ENCODE measurements at places on chromosomes 2 and 18.

DNA sequence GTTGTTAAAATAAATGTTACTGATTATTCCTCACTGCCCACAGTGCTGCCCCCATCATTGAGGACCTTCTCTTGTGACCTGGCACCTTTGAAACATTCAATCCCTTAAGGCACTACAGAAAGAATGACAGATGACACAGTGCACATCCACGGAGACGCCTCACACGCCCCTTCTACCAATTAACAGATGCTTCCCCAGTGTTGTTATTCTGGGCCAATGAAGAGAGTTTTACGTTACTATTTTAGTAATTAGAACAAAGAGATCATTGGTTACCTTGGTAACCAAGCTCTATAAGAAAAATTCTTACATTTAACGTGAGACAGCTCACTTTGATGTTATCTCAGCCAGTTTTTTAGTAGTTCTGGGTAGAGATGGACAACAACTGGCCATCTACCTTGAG, 152.0 kb downstream of the ZNF236 start:
- ATAC-seq: no peak

GRCh38 chr2:221330436-221330835, 241.7 kb downstream of the EPHA4 start:
- ATAC-seq: no peak

- no peak for ATAC-seq
Measured at GRCh38 chr2:159396799-159397198, 110.3 kb upstream of the WDSUB1 start.

GRCh38 chr18:79882522-79883241, 68.8 kb downstream of the SLC66A2 start:
- no peak for ATAC-seq

DNA sequence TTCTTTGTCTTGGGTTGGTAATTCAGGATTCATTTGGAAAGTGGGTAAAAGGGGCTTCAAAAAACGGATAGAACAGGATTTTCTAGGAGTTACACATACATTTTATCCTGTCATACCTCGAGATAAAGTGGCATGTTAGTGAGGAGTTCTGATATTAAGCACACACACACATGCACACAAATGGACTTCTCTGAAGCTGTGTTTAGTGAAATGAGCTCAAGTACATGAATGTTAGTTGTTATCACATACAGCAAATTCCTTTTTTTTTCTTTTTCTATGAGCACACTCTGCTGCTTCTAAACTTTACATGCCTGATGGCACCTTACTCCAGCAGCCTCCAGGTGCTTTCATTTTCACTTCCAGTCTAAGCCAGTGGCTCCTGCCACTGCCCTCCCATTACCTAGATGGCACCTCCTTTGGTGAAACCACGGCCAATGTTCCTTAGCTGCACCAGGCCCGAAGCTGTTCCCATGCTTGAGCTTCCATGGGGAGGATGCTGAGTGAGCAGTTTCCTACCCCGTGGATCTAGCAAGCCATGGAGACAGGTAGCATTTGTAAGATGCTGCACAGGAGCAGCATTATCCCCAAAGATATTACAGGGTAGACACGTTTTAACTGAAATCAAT, 49.7 kb downstream of the STAT1 start:
- no peak for ATAC-seq

GRCh38 chr2:187013058-187013457, 164.1 kb upstream of the ZSWIM2 start:
- no peak for ATAC-seq

GRCh38 chr18:51255693-51256092, 58.2 kb upstream of the MEX3C start:
- no peak for ATAC-seq

DNA sequence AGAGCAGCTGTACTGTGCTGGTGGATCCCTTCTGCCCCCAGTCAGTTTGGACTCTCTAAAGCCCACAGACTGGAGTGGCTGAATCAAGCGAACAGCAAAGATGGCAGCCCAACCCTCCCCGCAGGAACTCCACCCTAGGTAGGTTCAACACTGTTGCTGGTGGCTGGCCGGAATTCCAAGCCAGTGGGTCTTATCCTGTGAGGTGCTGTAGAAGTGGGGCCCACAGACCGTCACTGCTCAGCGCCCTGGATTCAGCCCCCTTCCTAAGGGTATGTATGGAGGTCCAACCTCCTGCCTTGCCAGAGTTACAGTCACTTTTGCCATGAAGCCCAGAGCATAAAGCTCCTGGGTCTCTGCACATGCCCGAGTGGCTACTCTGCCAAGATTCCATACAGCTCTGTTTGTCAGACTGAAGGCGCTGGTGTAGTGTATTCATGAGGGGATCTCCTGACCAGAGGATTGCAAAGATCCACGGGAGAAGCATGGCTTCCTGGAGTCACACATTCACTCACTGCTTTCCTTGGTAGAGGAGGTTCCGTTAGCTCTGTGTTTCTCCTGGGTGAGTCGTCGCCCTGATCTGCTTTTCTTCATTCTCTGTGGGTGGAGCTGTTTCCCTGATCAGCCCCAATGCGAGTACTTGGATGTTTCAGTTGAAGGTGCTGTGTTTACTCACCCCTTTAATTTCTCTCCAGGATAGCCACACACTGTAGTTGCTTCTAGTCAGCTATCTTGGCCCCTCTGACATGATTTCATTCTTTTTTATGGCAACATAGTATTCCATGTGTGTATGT, 293.6 kb upstream of the THUMPD2 start:
- ATAC-seq: no peak

DNA sequence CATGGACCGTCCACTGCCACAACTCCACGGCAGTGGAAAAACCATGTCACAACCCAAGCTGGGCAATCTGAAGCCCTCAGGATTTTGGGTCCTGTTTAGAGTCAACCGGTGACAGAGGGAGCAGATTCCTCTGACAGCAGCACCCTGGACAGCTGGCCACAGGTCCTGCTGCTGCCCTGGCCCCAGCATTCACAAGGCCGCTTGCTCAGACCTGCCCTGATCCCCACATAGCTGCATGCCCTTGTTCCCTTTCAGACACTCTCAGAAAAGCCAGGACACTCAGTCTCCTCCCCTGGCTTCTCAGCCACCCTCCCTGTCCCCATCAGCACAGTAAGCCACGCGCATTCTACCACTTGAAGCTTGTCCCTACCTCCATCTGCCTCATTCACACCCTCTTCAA, 1.6 kb downstream of the COPS9 start:
- ATAC-seq: no peak

DNA sequence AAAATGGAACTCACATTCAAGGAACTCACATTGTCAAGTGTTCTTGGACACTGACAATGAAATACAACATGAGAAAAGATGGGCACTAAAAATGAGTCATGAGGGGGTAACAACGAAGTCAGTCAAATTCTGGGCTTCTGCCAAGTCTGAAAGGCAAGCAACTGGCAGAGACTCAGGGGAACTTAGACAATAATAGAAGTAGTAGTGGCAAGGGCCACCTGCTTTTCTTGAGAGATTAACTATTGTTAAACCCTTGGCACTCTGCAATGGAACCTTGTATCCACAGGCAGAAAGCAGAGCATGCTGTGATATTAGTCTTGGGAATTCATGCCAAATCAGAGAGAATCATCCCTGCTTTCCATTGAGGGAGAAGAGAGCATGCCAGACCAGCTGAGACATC, 382.6 kb upstream of the CDH2 start:
- ATAC-seq: no peak

DNA sequence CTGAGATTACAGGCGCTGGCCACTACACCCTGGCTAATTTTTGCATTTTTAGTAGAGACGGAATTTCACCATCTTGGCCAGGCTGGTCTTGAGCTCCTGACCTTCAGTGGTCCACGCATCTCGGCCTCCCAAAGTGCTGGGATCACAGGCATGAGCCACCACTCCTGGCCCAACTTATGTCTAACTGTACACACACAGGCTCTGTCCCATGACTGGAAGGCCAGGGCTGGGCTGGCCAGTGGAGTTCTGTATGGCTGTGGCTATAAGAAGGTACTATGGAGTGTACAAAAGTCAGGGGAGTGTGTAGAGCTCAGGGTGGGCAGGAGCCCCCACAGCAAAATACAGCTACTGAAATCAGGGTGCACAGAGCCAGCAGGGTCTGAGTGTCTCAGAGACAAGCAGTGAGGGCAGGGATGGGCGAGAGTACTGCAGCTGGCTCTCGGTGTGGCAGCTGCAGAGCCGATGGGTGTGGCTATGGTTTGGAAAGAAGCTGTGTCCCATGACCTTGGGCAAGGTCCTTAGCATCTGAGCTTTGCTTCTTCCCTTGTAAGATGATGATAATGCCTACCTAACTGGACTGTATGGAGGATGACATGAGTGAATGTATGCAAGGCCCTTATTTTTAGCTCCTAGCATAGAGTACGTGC, 10.4 kb upstream of the MSGN1 start:
- ATAC-seq: no peak

- peak; percentile 46 for ATAC-seq
Measured at GRCh38 chr2:227414846-227415245, 27.1 kb upstream of the SCYGR1 start.

All from SK-N-SH treated with all-trans-retinoic acid at 6 μM for 48 hours (cell line).